ENCODE measurements at places on chromosomes 6 and 20.

DNA sequence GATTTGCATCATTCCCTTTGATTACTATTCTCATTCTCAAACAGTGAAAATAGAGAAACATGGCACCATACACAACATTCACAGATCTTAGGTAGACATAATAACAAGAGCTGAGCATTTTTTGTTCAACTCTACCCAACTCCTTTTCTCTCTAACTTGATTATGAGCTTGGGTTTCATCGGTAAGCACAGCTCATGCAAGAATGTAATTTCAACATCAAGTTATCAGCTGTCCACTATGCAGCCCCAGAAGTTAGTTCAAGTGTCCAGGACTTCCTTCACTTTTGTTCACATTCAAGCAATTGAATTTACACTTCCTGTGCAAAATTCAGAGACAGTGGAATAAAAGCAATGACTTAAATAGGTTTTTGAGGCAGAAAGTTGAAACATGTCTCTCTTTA, 297.7 kb upstream of the SASH1 start:
- DNase-seq = no peak

DNA sequence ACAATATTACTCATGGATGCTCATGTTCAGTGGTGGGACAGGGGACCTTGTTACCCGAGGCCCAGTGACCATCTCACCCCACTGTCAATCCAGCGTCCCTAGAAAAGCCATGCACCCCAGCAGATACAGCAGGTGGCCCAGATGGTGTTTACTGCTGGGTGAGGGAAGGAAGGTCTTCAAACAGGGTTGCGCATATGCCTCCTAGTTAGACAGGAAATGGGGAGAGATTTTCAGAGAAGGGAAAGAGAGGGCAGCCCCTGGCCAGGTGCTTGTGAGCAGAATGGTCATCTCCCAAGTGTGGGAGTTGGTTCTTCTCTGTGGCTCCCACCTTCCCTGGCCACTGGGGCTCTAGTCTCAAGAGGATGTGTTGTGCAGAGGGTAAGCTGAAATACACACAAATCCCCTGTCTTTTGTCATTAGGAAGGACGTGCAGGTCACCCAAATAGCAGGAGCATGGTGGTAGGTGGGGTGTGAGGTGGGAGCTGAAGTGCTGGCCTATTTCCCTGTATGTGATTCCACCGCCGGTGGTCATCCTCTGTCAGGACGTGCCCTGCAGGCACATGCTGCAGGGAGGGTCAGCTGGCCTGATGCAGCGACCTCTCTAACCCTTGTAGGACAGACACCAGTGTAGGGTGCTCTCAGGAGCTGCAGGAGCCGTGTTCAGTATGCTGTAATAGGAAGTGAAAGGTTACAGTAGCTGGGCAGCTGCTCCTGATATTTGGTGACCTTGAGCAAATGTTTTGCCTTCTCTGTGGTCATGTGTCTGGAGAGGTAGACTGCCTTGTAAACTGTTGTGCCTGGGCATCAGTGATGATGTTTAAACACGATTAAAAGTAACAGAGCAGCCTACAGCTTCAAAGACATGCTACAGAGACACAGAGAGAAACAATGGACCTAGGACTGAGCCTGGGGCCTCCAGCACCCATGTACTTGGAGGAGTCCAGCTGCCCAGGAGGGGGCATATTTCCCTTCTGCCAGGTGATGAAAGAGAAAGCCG, 3.2 kb upstream of the CST3 start:
- DNase-seq = no peak

DNA sequence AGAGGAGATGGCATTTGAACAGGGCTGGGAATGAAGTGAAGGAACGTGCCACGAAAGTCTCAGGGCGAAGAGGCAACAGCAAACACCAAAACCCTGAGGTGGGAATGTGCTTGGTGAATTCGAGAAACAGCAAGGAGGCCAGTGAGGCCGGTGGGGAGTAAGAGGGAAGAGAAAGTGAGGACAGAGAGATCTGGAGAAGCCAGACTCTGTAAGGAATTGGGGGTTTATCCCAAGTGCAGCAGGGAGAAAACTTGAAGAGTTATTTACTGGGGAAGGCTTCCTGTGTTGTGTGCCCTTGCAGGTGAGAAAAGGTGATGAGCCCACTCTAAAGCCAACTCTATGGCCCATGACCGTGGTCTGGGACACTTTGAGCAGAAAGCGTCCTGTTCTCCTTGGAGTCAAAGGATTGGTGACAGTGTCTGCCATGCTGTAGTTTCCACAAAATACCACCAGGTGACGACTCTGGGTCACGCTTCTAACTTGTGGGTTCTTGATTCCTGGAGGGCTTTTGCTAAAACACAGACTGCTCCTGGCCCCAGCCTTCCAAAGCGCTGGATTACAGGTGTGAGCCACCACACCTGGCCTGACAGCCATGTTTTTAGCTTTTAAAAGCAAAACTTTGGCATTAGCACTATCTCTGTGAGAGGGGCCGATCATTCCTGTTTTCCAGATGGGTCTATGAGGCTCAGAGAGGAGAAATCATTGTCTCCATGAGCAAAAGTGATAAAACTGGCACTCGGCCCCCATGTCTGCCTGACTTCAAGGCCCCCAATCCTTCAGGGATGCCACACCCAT, 18.0 kb upstream of the CSNK2A1 start:
- peak; percentile 46 for DNase-seq

- DNase-seq = no peak
Observed at GRCh38 chr6:105401247-105402089, 1.4 kb downstream of the PREP start.

GRCh38 chr6:89037141-89037900, 43.2 kb upstream of the PNRC1 start:
- DNase-seq = peak; percentile 93

- no peak for DNase-seq
Observed at GRCh38 chr6:117624869-117625481, 22.7 kb upstream of the GOPC start.

DNA sequence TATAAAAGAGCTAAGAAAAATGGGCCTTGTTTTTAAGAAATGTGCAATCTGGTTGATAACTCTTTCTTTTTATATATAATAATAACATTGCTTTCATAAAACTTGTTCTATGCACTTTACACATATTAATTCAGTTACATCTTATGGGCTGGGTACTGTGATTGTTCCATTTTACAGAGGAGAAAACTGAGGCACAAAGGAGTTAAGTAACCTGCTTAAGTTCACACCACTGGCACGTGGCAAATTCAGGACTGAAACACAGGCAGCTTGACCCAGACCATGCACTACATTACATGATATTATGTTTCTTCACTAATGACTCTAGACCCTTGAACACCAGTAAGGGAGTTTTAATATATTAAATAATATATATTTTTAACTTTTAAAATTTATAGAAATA, 15.4 kb upstream of the IYD start:
- DNase-seq = no peak

DNA sequence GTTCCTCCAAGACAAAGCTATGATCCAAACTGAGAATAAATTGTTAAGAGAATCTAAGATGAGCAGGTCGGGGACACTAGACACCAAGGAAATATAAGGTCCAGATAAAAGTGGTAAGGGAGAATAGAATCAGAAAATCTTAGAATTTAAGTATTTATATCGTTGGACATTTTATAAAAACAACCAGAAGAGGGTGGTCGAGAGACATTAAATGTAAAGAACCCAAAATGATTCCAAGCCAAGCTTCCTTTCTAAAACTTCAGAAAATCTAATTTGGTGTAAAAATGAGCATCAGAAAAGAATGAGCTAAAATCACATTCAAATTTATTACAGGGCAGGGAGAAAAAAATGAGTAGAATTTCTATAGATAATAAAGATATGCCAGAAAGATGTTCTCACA, 97.8 kb upstream of the OGFRL1 start:
- no peak for DNase-seq

GRCh38 chr6:156348849-156349248, 428.3 kb upstream of the ARID1B start:
- DNase-seq = no peak

DNA sequence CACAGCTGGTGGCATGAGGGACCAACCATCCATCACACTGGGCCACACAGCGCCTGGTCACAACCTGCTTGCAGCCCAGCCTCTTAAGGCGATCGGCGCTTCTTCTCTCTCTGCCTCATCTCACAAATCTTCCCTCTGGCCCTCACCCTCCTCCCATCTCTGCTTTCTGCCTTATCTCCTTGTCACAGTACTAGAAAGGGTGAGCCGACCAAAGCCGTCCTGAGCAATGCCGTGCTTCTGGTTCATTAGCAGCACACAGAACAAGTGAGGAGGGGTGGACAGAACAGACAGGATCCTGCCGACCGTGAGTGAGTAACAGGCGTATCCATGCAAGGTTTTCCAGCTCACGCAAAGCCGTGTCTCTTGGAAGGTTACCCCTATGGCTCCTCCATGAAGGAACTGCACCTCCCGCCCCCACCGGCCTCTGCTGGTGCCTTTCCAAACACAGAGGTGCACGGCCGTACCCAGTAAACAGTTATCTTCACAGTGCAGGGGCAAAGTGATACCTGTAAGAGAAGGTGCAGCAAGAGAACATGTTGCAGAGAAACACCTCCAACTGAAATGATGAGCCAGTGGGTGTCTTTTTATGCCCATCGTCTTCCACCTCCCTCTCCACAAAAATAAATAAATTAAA, 331.7 kb downstream of the FARS2 start:
- no peak for DNase-seq

DNA sequence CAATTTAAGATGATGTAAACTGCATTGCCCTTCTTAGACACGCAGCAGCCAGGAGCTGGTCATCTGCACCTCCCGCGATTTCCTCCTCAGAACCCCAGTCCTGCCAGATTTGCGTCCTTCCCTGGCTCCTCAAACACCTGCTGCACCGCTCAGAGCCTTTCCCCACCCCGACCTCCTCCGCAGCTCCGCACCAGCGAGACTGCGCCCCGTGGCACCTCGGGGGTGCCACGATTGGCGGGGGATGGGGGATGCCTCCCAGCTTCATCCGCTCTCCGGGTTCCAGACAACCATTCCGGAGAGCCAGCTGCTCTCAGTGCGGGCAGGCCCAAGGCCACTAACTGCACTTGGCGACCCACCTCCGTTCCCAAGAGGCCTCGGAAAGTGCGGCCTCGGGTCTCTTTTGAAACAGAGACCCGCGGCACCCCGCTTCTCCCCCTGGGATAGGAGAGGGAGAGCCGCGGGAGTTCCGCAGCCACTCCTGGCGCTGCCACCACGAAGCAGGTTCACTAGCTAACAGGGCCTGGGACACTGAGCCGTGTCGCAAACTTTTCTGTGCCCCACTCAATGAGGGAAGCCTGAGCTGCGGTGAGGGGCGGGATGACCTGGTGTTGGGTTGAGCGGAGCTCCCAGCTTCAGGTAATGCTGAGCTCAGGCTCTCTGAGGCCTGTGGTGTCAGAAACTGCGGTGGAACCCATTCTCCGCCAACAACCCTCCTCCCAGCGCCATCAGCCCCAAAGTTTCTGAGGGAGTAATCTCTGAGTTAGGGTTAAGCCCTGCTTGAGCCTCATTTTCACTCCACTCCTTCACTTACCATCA, 7.3 kb upstream of the TFAP2A start:
- DNase-seq = no peak

GRCh38 chr20:21511850-21512633, 1.8 kb downstream of the NKX2-2 start:
- no peak for DNase-seq

GRCh38 chr6:40930555-40930954, 108.5 kb downstream of the UNC5CL start:
- no peak for DNase-seq
